Large intestine (tissue), 12 donors: ENCODE measurements at places on chromosomes 7 and 10. TPM values are rescaled to one million over a fixed set of nuclear protein-coding genes. Genes with fewer than 3 reads are reported as not detected.
A peak's percentile ranks its signal among the peaks of the same experiment; 100 is the strongest.

DNA sequence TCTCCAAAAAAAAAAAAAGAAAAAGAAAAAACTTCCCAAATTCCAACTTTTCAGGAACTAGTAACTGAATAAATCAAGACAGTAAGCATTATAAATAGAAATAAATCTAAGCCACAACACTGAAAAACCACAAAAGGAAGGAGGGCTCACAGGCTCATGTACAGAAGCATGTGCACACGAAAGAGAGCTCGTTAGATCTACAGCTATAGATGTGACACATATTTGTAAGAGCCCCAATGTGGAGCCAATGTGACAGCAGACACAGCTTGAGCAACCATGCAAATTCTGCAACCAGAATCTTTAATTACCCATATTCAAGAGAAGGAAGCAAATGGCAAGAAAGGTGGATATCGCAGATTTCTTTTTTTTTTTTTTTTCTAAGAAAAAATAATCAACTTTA is 94.7 kb downstream of the SORBS1 start:
- DNase-seq, result no peak
- peaks cover 38% of the 10 kb centered on the region for H3K4me1 ChIP-seq
- H3K27ac ChIP-seq, result no peak overlapping the region
- H3K36me3 ChIP-seq, result no peaks in the 10 kb centered on the region
- H3K4me3 ChIP-seq, result no peak overlapping the region

WDFY4 gene
- 3.5 TPM for polyA plus RNA-seq

DNA sequence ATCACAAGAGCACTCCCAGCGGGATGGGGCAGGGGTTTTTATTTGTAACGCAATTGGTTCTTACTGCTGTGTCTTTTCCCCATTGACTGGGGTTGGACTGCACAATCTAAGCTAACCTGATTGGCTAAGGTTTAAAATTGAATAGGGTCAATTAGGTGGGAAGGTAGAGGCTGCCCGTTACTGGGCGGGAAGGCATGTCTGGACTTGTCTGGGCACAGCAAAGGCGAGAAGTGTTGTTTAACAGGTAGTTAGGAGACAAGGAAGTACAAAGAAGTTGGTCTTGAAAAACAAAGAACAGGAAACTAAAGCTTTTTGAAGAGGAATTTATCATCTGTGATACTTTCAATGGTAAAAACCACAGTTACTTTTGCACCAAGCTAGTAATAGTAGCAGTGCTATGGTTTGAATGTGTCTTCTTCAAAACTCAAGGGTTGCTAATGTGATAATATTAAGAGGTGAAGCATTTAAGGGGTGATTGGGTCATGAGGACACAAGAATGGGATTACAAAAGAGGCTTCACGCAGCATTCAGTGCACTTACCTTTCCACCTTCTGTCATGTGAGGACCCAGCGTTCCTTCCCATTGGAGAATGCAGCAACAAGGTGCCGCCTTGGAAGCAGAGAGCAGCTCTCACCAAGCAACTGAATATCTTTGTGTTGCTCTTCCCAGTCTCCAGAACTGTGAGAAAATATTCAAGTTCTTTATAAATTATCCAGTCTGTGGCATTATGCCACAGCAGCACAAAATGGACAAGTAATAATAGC is 875.5 kb upstream of the SORCS1 start:
- no peaks in the 10 kb centered on the region for H3K27me3 ChIP-seq
- no peak overlapping the region for H3K27ac ChIP-seq
- no peak for DNase-seq
- no peaks in the 10 kb centered on the region for H3K4me1 ChIP-seq
- no peaks in the 10 kb centered on the region for H3K36me3 ChIP-seq
- no peak overlapping the region for H3K4me3 ChIP-seq

GRCh38 chr10:27695088-27695487 is 50.5 kb downstream of the MKX start:
- DNase-seq, result no peak
- H3K4me1 ChIP-seq, result no peaks in the 10 kb centered on the region
- no peaks in the 10 kb centered on the region for H3K36me3 ChIP-seq
- H3K4me3 ChIP-seq, result no peak overlapping the region
- H3K27ac ChIP-seq, result no peak overlapping the region
- no peaks in the 10 kb centered on the region for H3K27me3 ChIP-seq

SHTN1 gene
- 37.2 TPM for polyA plus RNA-seq

DNA sequence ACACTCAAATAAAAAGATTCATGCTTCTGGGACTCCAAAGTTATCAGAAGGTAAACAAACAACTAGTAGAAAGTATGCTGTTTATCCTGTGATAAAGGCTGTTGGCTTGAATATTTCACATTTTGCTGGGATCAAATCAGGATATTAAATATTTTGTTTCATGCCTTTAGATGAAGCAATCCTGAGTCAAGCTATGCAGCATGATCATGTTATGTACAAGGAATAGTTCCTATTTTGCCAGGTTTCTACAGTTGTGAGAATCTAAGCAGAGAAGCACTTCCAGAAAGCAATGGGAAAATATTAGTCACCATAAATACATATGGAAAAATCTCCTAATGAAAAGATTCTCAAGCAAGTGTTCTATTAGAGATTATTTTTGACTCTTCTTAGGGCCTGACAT is 262.8 kb upstream of the PCDH15 start:
- DNase-seq, result no peak
- no peaks in the 10 kb centered on the region for H3K27me3 ChIP-seq

DNA sequence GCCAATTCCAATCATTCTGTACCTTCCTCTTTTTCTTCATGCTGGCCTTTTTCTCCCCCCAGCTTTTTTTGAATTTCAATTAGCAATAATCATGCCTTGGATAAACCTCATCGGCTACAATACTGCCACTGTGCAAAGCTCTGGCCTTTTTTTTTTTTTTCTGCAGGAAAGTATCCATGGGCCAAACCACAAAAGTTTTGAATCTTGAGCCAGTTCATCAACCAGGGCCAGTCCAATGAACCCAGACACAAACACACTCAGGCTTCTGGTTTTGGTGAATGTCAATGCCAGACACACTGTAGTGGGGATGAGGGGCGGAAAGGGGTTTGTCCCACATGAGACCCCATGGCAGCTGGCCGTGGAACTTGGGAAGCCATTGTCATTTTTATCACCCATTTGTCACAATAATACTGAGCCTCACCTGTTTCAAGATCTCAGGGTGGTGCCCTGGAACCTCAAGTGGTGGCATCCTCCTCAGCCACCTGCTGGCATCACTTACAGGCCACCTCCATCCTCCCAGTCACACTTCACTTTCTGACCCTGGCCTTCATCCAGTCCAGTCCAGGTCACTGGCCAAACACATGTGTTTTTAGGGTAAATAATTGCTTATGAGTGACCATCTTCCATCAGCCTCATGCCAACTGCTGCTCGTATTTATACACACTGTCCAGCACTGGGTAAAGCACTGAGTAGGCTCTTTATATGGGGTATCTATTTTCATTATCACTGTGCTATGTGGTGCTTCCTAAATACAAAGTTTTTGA is 40.8 kb upstream of the TSPAN33 start:
- H3K4me1 ChIP-seq, result peaks cover 35% of the 10 kb centered on the region
- H3K4me3 ChIP-seq, result no peak overlapping the region
- no peaks in the 10 kb centered on the region for H3K36me3 ChIP-seq
- H3K27ac ChIP-seq, result peak overlapping the region; percentile 85

GRCh38 chr10:34737772-34738169 is 77.3 kb downstream of the PARD3 start:
- H3K4me3 ChIP-seq, result no peak overlapping the region
- no peak overlapping the region for H3K27ac ChIP-seq
- no peaks in the 10 kb centered on the region for H3K27me3 ChIP-seq
- no peak for DNase-seq
- peaks cover 15% of the 10 kb centered on the region for H3K4me1 ChIP-seq

DNA sequence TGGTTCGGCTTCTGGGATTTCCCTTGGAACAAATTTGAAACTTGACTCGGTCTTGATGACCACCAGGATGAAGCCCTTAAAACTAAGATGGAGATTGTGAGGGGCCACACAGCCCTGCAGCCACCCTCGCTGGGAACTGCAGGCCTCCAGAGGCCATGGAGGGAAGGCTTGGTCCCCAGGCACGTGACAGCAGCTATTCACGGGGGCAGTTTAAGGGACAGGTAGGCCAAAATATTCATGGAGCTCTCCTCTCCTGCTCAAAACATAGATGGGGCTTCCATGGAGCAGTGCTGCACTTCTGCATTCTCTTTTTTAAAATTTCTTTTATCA is 137.0 kb downstream of the ADCY1 start:
- H3K27ac ChIP-seq, result no peak overlapping the region
- no peak overlapping the region for H3K4me3 ChIP-seq
- no peak for DNase-seq
- no peaks in the 10 kb centered on the region for H3K4me1 ChIP-seq

DNA sequence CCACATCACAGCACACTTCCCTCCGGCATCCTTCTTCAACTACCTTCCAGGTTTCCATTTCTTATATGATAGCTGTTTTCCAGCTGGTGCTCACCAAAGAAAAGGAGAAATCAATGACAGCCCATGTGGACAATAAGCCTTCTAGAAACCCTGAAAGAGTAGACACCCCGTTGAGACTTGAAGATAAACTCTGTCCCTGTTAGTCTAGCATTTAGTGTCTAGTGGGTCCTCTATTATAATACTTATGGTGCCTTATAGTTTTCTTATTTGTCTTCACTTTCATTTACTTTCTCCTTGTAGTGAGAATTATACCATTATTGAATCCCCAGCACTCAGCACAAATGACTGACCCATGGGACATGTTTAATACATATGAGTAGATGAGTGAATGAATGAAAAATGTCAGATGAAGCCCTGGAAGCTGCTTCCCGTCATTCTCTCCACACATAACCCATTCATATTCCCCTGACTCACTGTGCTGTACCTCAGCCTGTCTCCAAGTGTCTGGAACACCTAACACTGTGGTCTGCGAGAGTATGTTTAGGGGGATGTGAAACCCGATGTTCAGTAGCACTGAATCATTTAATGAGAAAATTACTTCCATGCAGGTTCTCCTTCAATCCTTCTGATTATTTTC is 377.6 kb downstream of the GPR158 start:
- no peak for DNase-seq
- no peaks in the 10 kb centered on the region for H3K27me3 ChIP-seq
- no peaks in the 10 kb centered on the region for H3K36me3 ChIP-seq
